ENCODE measurements at places on chromosomes 3 and 15.

DNA sequence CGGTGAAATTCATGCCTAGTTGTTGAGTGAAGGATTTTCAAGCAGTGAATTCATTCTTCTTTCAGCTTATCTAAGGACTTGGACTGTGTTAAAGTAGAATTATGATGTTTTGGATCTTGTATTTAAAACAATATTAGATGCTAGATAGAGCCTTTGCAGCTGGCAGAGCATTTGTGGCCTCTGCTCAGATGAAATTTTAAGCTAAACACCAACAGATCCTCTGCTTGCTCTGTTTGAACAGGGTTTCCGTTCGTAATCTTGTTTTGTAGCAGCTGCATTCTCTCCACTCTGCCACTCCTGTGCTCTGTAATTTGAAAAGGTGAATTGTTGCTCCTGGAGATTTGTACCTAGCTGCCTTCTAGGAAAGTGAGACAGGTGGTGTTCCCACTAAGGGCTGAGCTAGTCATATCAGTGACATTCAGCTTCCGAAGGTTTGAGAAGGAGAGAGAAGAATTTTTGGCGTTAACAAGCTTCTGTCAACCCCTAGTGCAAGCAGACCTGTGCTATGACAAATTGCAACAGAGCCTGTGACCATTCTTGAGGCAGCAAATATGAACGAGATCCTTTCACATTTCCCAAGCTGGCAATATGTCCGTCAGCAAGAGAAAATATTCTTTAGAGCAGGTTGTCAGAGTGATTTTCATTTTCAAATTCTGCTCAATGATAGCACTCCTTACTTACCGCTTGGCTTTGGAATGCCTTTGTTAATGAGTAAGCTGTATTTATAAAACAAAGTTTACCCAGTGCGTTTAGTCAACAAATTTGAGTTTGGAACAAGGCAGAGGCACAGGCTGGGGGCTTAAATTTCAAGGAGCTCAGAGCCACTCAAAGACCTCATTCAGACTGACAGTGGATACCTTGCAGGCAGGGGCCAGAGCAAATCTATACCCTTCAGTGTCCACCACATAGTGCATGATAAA lies 5.3 kb downstream of the CHST2 start:
- no peak for DNase-seq

GRCh38 chr3:168990134-168990533 lies 673.4 kb downstream of the MECOM start:
- no peak for DNase-seq

GRCh38 chr3:95615592-95616310 lies 1198.6 kb upstream of the EPHA6 start:
- DNase-seq: no peak

DNA sequence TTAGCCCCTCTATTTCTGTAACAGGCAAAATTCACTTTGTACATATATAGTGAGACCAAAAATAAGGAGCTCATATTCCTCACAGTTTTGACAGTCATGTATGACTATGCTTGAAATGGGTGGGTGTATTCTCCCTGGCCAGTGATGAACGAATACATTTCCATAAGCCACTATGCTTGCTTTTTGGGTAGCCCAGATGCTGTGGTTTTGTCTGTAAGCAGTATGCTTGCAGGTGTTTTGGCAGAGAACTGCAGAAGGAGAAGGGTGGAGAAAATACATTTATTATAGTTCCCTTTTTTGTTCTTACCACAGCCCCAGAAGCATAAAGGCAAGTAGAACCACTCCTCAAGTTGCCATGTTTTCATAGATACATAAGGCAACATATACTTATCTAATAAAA lies 131.2 kb downstream of the RBMS3 start:
- no peak for DNase-seq

- no peak for DNase-seq
Observed at GRCh38 chr3:10189557-10190354, 25.0 kb downstream of the IRAK2 start.

DNA sequence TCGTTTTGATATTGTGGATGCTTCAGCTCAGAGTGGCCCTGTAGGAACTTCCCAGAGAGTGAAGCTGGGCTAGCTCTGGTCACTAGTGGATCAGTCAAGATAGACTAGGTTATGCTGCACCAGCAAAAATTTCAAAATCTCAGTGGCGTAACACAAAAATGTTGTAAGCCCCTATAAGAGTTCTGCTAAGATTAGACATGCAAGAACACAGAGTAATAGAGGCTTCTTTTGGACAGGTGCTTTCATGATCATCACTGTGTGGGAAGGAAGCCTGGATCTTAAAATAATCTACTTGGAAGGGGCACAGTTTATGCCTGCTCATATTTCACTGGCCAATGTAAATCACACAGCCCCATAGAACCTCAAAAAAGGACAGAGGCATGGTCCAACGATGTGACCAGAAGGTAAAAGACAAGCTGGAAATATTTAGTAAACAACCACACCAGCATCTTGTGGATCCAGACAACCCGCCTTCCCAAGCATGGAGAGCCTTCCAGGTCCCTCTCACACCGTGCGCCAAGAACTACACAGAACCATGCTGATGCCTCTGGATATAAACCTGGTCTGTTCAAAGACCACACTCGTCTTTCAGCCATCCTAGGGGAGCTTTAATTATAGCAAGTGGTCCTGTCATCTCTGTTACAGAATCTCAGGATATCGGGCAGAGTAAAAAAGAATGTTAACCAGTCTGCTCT lies 554.3 kb downstream of the EPHB1 start:
- no peak for DNase-seq

DNA sequence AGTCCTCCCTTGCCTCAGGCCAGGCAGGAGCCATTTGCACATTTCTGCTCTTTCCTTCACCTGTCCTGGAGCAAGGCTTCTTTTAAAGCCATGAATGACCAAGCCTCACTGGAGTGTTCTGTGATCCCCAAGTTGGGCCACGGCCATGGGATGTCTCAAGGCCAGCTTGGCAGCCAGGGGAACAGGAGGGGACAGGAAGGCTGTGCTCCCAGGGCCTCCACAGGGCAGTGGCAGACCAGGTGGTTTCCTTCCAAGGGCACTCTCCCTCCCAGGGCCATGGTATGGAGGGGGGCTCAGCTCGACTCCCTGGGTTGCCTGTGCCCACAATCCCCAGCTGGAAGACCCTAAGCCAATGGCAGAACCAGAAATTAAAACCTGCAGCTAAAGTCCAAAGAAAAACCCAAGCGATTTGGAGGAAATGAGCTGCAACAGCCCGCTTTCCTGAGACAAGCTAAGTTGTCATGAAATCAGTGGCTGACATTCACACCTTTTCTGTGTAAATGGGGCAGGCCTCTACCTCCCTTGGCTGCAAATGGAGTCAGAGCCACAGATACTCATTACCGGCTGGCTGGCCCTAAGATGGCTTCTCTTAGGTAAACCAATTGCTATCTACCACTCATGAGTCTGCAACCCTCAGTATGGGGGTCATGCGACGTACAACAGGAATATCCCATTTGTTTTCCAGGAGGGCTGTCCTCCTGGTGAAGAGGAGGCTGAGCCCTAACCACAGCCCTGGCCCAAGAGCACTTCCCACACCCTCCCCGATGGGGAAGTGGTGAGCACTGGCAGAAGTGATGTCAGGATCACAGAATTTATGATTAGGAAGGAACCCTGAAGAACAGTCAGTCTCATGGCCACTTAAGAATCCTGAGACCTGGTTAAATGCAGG lies 83.3 kb downstream of the SNRK start:
- no peak for DNase-seq

GRCh38 chr3:194869482-194870169 lies 183.9 kb downstream of the FAM43A start:
- no peak for DNase-seq

GRCh38 chr15:101262551-101262950 lies 10.7 kb upstream of the CHSY1 start:
- DNase-seq: no peak

DNA sequence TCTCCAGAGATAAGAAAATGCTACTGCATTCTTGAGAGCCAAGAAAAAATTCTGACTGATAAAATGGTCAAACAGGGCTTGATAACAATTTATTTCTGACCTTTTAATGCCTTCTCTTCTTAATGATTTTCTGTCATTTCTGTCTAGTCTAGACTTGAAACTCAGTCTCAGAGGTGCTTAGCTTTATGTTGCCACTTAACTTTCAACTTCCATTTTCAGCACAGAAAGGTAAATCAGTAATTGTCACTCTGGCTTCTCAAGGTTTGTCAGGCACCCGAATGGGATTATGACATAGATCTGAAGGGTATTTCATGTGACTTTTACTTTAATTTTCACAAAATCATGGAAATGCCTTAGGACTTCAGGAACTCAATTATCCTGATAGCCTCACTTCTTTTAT lies 155.4 kb upstream of the GBE1 start:
- DNase-seq: no peak

DNA sequence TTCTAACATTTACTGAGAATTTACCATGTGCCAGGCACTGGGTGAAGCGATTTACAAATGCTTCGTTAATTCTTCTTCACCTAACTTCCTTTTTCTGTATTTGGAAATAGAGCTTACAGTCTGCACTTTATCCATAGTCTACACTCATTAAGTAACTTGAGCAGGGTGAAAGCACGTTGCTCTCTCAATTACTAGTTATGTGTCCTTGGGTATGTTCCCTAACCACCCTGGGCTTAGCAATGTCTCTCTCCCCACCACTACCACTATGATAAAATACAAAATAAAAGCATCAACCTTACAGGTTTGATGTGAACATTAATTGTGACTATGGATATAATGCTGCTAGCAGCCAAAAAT lies 172.9 kb upstream of the SLC2A2 start:
- no peak for DNase-seq

- no peak for DNase-seq
Observed at GRCh38 chr3:101633186-101633585, 43.7 kb downstream of the ZBTB11 start.
